ENCODE measurements at places on chromosomes 16 and 17.
A peak's percentile ranks its signal among the peaks of the same experiment; 100 is the strongest.

DNA sequence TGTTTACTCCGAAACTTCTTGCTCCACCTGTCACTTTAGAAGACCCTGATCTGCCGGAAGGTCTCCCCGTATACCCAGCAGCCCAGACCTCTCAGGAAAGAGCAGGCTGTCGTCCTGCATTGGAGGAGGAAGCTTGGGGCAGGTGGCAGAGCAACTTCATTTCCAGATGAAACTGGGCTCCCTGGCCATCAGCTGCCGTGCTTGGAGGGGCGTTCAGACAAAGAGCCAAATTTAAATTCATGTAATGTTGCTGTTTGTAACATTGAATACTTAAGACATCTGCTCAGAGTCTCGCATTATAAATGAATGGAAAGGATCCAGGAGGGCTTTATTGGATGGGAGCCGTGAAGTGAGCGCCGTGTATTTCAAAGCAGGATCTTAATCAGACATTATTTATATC, 628.5 kb downstream of the MAF start:
- no peak overlapping the region for H3K27ac ChIP-seq
- no peak for DNase-seq
- H3K27me3 ChIP-seq = no peaks in the 10 kb centered on the region
- no peak overlapping the region for H3K4me3 ChIP-seq
- no peaks in the 10 kb centered on the region for H3K36me3 ChIP-seq

DNA sequence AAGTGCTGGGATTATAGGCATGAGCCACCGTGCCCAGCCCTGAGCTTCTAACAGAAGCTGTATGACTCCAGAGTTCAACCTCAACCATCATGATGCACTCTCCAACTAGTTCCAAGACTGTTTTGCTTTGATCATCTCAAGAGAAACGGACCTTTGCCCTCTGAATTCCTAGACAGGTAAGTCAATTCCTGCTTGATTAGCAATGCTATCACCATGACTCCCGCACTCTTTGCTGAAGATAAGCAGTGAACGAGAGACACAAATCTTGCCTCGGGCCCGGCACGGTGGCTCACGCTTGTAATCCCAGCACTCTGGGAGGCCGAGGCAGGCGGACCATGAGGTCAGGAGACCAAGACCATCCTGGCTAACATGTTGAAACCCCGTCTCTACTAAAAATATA, 22.2 kb downstream of the ANKFY1 start:
- H3K4me1 ChIP-seq = peaks cover 15% of the 10 kb centered on the region
- H3K27me3 ChIP-seq = no peaks in the 10 kb centered on the region
- peaks cover 41% of the 10 kb centered on the region for H3K36me3 ChIP-seq
- no peak overlapping the region for H3K4me3 ChIP-seq

DNA sequence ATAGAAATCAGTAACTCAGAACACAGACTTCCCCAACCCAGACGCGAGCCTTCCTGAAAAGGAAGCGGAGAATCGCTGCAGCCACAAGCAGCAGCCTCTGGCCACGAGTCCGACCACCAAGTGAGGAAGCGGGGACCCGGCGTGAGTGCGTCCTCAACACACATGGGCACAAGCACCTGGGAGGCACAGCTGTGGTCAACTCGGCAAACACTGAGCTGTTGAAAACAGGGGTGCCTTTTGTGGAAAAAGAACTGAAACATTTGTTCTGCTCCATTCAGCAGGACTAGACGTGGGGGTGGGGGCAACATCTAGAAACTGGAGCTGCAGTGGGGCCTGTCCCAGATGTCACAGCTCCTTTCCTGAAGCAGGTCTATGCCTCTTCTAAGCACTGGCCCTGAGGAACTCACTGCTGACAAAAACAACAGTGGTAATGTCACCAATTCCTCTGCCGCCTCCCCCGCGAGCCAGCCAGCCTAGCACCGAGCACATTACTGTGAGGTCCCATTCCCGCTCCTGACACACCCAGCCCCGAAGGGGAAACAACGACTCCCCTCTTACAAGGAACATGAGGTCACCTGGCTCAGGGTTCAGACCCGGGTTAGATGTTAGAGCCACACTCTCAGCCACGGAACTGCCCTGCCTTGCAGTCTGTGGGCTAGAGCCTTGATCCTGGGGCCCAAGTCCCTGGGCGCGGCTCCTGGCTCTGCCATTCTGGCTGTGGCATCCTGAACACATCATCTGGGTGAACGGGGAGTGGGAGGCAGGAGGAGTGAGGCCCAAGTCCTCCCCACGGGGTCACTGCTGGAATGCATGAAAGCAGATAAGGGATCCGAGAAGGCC, 29.0 kb downstream of the KDM8 start:
- H3K27me3 ChIP-seq = no peaks in the 10 kb centered on the region
- peak; percentile 90 for DNase-seq
- peaks cover 19% of the 10 kb centered on the region for H3K4me1 ChIP-seq
- H3K36me3 ChIP-seq = no peaks in the 10 kb centered on the region
- H3K27ac ChIP-seq = peak overlapping the region; percentile 41

- no peaks in the 10 kb centered on the region for H3K36me3 ChIP-seq
- H3K27me3 ChIP-seq = peaks cover 45% of the 10 kb centered on the region
- no peak within 1 kb of the TSS for H3K4me3 ChIP-seq
- H3K27ac ChIP-seq = no peak within 1 kb of the TSS
These were observed at the start of gene PRR35 for GRCh38 chr16:560204-560700. PRR35 (plus strand) TSS chr16:560394; CDS start chr16:563295, 2,901 bp downstream.

DNA sequence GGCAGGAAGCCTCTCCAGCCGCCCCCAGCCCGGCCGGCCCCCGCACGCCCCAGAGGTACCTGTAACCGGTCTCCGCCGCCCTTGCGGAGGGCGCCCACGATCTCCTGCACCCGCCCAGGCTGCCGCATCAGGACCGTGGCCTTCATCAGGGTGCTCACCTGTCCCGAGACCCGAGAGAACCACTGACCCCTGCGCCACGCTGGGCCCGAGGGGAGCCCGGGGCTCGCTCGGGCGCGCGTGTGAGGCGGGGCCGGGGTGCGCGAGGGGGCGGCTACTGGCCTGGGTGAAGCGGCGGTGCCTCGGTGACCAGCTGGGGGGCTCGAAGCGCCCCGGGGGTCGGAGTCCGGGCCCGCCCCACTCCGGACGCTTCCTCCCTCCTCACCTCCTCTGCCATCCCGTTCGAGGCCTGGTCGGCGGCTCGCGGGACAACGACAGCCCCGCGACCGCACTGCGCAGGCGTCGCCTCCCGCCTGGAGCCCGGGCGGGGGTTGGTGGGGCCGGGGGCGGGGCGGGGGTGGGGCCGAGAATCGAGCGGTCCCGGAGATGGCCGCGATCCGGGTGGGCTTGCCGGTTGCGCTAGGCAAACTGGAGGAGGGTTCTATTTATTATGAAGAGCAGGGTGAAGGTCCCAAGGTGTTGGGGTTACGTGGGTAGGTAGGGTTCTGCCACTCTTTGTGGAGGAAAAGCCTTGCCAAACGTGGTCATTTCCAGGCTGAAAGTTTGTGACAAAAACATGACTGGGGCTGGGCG, at the start of gene NT5C3B:
NT5C3B (minus strand) TSS at position 433 of the 750 bp plus-strand sequence; CDS start at position 394, 39 bp downstream.
- H3K36me3 ChIP-seq = no peaks in the 10 kb centered on the region
- no peak within 1 kb of the TSS for H3K27ac ChIP-seq
- peaks cover 5% of the 10 kb centered on the region for H3K4me1 ChIP-seq
- peak within 1 kb of the TSS; percentile 63 for H3K4me3 ChIP-seq
- H3K27me3 ChIP-seq = no peaks in the 10 kb centered on the region
- DNase-seq = peak; percentile 72

DNA sequence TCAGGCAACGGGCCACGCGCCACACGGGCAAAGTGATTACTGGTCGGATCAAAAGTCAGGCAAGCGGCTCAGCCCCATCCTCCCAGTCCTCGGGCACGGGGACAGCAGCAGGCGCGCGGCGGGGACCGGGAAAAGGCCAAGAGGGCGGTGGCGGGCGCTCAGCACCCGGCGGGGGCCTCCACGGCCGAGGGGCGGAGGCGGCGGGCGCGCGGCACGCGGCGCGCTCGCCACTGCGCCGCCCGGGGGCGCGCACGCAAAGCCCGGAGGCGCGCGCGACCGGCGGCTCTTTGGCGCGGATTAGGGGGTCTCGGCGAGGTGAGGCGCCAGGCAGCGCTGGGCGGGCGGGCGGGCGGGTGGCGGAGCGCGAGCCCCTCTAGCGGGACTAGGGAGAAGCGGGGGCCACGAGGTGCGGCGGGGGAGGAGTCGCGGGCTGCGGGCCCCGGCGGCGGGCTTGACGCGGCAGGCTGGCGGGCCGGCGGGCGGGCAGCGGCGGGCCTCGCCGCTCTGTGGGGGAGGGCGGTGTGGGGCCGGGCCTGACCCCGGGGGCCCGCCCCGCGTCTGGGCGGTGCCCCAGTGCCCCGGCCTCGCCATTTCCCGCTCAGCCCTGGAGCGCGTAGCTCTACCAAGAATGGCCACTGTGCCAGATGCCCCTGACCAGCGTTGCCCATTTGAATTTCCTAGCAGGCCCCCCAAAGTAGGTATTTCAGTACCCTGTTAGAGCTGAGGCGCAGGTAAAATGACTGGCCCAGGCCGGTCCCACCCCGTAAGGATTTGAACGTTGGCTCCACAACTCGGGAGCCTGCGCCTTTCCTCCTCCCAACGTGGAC, at the start of the genes ACACA and TADA2A:
ACACA (minus strand) TSS at position 202 of the 827 bp plus-strand sequence. CDS start 537 bp downstream, outside the sequence.
TADA2A (plus strand) TSS at position 252 of the 827 bp plus-strand sequence. CDS start 4,480 bp downstream, outside the sequence.
- peak; percentile 83 for DNase-seq
- peaks cover 21% of the 10 kb centered on the region for H3K36me3 ChIP-seq
- H3K4me3 ChIP-seq = peak within 1 kb of the TSS; percentile 72
- no peaks in the 10 kb centered on the region for H3K27me3 ChIP-seq
- H3K27ac ChIP-seq = peak within 1 kb of the TSS; percentile 98

DNA sequence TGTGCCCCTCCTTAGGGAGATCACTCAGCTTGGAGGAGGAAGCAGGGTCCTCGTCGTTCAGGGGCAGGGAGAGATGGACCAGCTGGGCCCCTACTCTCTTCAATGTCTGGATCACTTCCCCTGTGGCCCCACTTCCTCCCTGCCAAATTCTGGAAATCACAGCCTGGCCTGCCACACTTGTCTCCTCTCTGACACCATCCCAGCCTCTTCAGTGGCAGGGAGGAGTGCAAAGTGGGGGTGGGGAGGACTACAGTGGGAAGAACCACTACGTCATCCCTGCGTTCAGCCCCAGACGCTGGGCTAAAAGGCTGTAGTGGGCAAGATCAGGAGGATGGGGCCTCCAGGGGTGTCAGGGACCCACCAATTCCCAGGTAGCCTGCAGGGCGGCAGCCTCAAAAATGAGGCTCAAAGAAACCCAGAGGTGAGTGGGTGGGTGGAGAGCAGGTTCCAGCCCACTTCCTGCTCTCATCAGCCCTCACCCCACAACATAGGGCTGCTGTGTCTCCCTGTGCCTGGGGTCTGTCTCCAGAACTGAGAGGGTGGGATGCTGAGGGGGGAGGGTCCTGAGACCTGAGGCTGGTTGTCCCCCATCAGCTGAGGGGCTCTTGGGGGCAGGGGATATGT, 25.0 kb upstream of the TAC4 start:
- H3K4me3 ChIP-seq = no peak overlapping the region
- H3K36me3 ChIP-seq = no peaks in the 10 kb centered on the region
- no peak for DNase-seq
- H3K27ac ChIP-seq = no peak overlapping the region
- no peaks in the 10 kb centered on the region for H3K27me3 ChIP-seq

DNA sequence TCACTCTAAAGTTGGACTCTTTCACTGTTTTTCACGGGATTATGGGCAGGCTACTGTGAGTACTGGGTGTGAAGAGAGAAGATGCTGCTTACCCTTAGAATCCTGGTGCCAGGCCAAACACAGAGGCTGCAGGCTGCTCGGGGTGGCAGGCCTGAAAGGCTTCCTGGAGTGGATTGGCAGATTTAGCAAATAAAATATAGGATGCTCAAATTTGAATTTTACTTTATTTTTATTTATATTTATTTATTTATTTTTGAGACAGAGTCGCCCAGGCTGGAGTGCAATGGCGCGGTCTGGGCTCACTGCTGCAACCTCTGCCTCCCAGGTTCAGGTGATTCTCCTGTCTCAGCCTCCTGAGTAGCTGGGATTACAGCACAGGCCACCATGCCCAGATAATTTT, 14.9 kb upstream of the STAC2 start:
- peaks cover 4% of the 10 kb centered on the region for H3K27me3 ChIP-seq
- H3K4me3 ChIP-seq = no peak overlapping the region
- no peak for DNase-seq
- no peaks in the 10 kb centered on the region for H3K36me3 ChIP-seq

GRCh38 chr16:11029948-11030347, 85.6 kb downstream of the CLEC16A start:
- no peak overlapping the region for H3K27ac ChIP-seq
- H3K36me3 ChIP-seq = peaks cover 12% of the 10 kb centered on the region
- H3K4me1 ChIP-seq = no peaks in the 10 kb centered on the region
- no peaks in the 10 kb centered on the region for H3K27me3 ChIP-seq

DNA sequence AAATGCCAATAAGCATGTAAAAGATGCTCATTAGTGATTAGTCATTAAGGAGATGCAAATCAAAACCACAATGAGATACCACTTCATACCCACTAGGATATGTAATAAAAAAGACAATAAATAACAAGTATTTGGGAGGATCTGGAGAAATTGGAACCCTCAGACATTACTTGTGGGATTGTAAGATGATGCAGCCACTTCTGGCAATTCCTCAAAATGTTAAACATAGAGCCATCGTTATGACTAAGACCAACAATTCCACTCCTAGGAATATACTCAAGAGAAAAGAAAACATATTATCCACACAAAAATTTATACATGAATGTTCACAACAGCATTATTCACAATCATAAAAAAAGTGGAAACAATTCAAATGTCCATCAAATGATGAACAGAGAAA, 336.2 kb upstream of the PMFBP1 start:
- no peak overlapping the region for H3K27ac ChIP-seq
- H3K27me3 ChIP-seq = no peaks in the 10 kb centered on the region
- no peaks in the 10 kb centered on the region for H3K36me3 ChIP-seq
- H3K4me1 ChIP-seq = no peaks in the 10 kb centered on the region
- DNase-seq = no peak
- H3K4me3 ChIP-seq = no peak overlapping the region

- peaks cover 9% of the 10 kb centered on the region for H3K27me3 ChIP-seq
- H3K36me3 ChIP-seq = no peaks in the 10 kb centered on the region
- no peaks in the 10 kb centered on the region for H3K4me1 ChIP-seq
- no peak overlapping the region for H3K4me3 ChIP-seq
- DNase-seq = no peak
These were observed 2.2 kb downstream of the YBX2 start for GRCh38 chr17:7292194-7292593.

GRCh38 chr17:10073941-10074340, 124.5 kb downstream of the GAS7 start:
- no peaks in the 10 kb centered on the region for H3K4me1 ChIP-seq
- no peak overlapping the region for H3K4me3 ChIP-seq
- H3K36me3 ChIP-seq = no peaks in the 10 kb centered on the region
- no peak for DNase-seq
- no peaks in the 10 kb centered on the region for H3K27me3 ChIP-seq

DNA sequence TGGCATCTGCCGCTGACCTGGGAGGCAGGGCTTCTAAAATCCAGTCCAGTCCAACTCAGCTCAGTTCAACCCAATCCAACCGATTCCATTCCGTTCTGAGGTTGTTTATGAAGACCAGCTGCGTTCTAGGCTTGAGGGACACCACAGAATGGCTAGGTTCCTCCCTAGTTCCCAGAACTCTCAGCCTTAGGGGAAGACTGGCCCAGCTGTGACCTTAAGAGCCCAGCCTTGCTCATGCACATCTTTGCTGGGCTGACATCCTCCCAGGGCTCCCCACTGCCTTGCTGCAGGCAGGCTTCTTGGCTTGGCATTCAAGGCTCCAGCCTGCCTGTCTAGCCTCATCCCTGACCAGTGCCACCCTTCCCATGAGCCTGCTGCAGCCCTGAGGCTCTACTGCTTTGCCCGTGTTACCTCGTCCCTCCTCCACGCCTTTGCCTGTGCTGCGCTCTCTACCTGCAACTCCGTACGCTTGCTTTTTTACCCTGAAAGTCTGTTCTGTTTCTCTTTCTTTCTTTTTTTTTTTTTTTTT, 7.9 kb downstream of the SLC12A3 start:
- no peak for DNase-seq
- no peak overlapping the region for H3K4me3 ChIP-seq
- H3K36me3 ChIP-seq = no peaks in the 10 kb centered on the region
- no peaks in the 10 kb centered on the region for H3K27me3 ChIP-seq
